ENCODE measurements at places on chromosomes 16 and 17.
A peak's percentile ranks its signal among the peaks of the same experiment; 100 is the strongest.

DNA sequence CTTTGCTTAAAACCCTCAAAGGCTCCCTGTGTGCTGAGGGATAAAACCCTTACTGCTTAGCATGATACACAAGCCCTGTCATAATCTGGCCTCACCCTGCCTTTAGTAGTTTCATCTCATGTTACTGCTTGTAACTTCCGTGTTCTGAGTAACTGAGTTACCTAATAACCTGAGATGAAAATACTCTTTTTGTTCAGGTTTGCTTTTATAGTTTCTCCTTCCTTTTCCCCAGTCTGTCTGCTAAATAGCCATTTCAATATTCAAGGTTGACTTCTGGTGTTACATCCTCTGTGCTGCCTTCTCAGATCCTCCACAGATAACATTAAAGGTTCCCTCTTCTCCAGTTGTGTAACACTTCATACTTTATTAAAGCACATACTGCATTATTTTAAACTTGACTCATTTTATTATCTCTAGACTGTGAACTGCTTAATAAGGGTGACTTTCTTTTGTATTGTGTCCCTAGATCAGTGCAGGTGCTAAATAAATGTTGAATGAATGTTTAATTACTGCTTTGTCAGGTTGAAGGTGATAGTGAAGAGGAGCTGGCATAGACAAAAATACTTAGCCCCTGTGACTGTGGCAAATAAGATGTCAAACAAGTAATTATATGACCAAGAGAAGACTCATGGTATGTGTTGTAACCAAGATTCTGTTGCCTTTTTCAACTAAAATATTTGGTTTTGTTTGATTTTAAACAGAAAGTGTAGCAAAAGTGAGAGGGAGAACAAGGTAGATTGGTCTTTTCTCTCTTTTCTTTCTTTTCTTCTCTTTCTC, 47.8 kb downstream of the NFAT5 start:
- no peak for DNase-seq

DNA sequence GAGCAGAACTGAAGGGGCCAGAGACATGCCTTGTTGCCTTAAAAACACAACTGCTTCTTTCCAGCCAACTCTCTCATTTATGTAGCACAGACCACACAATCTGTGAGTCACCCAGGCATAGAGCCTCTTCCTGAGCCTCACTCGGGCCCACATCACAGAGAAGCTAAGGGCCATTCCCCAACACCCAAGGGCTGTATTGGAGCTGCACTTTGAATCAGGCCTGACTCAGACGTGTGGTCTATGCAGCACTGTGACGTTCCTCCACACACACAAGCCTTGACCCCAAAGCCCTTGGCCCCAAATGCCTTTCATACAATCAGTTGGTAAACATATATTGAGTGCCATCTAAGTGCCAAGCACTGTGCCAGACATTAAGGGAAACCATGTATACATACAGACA, 308.9 kb upstream of the DYNLRB2 start:
- DNase-seq: no peak

DNA sequence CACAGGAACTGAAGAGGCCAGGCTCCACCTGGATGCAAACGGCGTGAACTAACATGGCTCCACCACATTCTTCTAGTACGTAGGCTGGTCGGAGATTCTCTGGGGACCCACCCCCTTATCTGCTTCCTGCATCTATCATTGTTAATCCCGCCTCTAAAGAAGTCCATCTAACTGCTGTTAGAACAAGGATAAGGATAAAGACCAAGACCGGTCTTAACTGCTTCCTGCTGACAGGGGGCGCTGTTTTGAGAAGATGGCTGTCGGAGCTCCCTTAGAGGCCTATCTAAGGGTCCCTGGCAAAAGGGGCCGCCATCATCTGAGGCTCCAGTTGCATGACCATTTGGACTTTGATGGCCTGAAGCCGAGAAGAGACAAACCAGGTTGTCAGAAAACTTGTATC, 25.8 kb upstream of the TNFSF12 start:
- peak; percentile 81 for DNase-seq

DNA sequence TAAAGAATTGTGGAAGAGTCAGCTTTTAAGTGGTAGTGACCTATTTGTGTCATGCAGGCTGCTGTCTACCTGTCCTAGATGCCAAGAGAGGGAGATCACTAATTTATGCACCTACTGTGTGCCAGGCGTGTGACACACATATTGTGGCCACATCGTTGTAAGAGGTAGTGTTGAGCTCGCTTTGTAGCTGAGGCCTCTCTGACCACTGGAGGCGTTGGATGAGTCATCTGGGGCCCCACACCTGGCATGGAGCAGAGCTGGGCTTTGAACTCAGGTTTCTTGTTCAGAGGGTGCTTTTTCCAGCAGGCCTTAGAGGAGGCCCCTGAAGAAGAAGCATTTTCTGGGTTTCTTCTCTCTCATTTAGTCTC, 52.3 kb upstream of the LGALS9 start:
- DNase-seq: no peak

- DNase-seq: no peak
Measured at GRCh38 chr17:40364121-40364861, at the start of gene GJD3. Gene GJD3, minus strand, starts transcription at chr17:40364737. Its CDS starts 922 bp downstream, at chr17:40363815.

GRCh38 chr17:18888766-18889290, 30.9 kb downstream of the PRPSAP2 start:
- DNase-seq: no peak

GRCh38 chr17:80283116-80283852, 22.6 kb downstream of the RNF213 start:
- peak; percentile 42 for DNase-seq

DNA sequence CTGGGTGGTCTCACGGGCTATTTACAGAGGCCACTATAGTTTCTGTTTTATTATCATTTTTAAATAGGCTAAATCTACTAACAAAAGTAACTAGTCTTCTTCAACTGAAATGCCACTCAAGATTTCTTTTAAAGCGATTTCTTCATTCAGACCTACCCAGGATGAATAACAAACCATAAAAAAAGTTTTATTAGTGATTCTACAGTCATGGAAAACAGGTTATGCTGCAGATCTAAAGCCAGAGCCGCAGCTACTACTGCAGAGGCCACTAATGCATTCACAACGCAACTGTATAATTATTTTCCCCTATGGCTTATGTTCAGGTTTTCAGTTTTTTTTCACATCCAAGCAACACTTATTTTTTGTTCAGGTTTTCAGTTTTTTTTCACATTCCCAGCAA, 136.2 kb upstream of the AXIN2 start:
- no peak for DNase-seq

- DNase-seq: peak; percentile 11
Measured at GRCh38 chr17:44501866-44502375, 1.3 kb downstream of the GPATCH8 start.

GRCh38 chr17:59746849-59747445, 39.5 kb downstream of the VMP1 start:
- DNase-seq: no peak

GRCh38 chr17:49353607-49354006, 8.4 kb downstream of the ZNF652 start:
- DNase-seq: no peak

- DNase-seq: no peak
Measured at GRCh38 chr17:40310882-40311391, 2.0 kb downstream of the RARA start.

All from ELF-1 (cell line).